H7 (cell line): ENCODE measurements at places on chromosomes 12 and 14.

DNA sequence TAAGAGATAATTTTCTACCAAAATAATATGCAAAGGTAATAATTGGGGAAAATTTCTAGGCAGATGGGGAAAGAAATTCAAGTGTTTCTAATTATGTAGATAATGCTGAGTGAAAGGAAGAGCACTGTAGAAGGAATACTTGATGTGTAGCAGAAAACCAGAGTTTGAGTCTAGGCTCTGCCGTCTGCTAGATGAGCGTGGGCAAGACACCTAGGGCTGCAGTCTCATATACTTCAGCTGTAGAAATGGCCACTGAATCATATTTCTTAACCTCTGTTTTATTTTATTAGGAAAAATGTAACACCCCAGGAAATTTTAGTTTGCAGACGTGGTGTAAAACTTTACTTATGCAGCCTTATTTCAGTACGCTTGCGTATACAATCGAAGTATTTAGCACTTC is 59.8 kb upstream of the SLC38A2 start:
- DNase-seq = no peak

GRCh38 chr12:2797721-2798418 is 3.1 kb downstream of the FKBP4 start:
- no peak for DNase-seq

DNA sequence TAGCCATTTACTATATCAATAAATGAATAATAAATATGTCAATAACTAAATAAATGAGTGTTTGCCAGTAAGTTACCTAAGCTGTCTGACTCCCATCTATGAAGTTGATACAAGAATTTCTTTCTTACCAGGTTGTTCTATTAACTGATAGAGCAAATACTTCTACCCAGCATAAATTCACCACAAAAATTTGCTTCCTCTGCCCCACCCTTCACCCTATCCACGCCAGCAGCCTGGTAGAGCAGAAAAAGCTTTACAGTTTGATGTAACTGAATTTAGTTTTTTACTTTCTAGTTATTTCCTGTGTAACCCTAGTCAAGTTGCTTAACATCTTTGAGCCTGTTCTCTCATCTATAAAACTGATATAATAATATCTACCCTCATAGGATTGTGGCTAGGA is 94.9 kb upstream of the SLC16A7 start:
- no peak for DNase-seq

GRCh38 chr14:69860221-69860620 is 19.0 kb upstream of the SMOC1 start:
- peak; percentile 49 for DNase-seq

DNA sequence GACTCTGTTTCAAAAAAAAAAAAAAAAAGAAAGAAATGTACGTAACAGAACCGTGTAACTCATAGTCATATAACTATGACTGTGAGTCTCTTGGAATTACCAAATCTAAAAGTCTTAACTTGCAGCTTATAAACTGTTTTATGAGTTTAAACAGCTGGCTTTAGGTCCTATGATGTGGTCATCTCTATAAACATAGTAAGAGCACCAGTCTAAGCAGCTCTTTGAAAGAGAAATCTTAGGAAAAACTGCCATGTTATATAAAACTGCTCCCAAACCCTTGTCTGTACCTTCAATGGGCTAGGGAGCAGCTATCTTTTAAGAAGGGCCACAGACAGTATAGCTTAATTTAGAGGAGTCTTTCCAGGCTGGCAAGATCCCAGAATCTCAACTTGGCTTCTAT is 115.5 kb upstream of the AEBP2 start:
- no peak for DNase-seq

DNA sequence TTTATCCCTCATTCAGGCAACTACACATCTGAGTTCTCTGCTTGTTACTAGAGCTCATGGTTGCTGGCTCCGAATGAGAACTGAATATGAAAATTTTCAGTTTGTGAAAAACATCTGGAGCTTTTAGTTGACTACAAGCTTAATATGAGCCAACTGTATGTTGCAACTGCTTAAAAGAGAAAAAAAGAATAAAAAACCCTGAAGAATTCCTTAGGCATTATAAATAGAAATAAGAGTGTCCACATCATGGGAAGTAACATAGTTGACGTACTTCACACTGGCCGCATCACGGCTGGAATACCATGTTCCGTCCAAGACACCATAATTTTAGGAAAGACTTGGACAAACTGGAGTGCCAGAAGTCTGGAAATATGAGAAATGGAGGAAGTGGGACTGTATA is 57.9 kb downstream of the PDE3A start:
- no peak for DNase-seq

GRCh38 chr12:79673354-79673753 is 17.4 kb downstream of the PAWR start:
- DNase-seq = no peak

DNA sequence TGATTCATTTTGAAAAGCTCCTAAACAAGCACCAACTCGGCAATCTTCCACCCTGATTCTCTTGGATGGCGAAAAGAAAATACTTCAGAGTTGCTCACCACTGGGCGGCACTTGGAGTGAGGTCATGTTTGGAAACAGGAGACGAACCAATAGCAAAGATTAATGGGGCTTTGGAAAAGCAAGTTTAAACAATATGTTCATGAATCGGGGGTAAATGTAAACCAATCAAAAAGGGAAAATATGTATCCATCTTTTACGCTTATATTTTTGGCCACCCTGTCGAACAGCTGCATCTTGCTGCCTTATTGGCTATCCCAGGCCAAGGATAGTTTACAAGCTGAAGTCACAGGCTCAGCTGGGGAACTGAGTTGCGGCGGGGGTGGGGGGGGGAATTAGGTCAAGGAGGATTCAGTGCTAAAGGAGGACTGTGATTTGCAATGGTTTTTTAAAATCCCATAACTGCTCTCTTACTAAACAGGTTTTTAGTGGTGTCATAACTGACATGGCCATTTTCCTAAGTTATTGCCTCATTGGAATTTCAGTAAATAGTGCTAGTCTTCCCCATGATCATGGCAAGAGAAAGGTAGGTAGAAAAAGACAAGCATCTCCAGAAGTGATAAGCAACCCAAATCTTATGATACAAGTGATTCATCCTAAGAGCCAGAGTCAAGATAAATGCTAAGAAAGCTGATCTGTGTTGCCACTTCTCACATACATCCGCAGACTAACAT is 210.6 kb downstream of the PHLDA1 start:
- no peak for DNase-seq

GRCh38 chr12:42483521-42483790 is 106.1 kb downstream of the PRICKLE1 start:
- DNase-seq = peak; percentile 73

- DNase-seq = no peak
These were observed 405.7 kb downstream of the ZFP36L1 start for GRCh38 chr14:68386950-68387779.

DNA sequence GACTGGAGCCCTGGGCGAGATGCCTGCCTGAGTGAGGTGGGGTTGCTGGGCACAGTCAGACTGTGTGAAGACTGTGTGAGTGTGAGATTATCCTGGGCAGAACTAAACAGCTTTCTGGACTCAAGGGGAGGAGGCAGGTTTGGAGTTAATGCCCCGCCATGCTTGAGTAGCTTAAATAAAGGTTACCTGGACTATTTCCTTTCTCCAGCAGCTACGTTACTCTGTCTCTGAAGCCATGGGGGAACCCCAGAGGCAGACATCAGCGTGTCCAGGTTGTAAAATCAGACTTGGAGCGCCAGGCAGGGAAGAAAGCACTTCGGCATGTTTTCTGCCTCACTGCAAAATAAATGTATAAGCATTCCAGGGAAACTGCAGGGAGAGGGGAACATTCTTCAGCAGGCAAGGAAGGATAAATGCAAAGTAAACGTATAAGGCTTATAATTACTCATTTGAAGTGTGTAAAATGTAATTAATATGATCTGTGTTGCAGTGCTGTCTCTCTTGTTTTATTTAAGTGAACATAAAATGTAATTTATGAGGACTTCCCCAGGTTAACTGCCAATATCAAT is 129.7 kb downstream of the CHST11 start:
- no peak for DNase-seq

- DNase-seq = no peak
These were observed 140.3 kb upstream of the AEBP2 start for GRCh38 chr12:19298836-19299605.

GRCh38 chr12:22826026-22826425 is 201.1 kb downstream of the ETNK1 start:
- no peak for DNase-seq

DNA sequence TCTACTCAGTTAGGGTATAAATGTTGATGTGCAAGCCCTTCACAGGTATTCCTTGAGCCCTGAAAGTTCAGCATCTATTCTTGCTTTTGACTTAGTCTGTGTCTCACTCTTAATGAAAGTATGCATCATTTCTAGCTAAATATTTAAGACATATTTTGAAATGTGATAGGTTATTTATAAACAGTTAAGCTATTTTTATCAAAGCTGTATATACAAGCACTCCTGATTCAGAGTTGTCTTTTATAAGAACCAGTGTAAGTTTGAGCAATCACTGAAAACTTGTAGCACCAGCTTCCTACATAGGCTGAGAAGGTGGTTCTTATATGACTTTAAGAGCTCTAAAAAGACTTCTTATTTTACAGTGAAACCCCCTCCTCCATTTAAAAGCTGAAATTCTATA is 98.6 kb downstream of the MYF5 start:
- no peak for DNase-seq

DNA sequence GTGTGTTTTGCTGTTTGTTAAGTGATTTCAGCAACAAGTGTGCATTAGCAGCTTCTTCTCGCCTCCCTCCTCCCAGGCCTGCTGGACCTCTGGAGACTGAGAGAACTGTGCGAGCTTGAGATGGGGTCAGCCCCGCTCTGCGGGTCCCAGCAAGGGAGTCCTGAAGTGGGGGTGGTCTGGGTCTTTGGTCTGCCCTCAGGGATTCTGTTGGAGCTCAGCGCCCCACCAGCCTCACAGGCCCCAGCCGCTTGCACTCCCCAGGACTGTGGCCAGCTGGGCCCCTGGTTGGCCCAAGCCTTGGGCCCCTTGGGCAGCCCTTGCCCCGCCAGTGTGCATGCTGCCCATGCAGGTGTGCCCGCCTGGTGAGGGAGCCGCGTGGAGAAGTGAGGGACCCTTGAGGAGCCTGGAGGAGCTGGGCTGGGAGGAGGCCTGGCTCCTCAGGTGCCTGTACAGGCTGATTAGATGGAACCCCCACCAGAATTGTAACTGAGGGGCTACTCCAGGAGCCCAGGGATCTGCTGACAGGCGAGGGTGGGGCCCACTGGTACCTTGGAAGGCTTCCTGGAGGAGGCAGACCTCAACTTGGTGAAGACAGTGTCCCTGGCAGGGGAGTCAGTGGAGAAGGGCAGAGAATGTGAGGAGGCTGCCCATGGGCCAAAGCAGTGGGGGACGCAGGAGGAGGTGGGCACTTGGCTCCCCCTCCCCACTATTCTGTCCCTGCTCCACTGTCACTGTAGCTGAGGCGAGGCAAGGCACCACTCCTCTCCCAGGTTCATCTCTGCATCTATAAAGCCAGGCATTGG is 56.7 kb downstream of the BEGAIN start:
- peak; percentile 26 for DNase-seq

- no peak for DNase-seq
These were observed 21.7 kb upstream of the KICS2 start for GRCh38 chr12:64243809-64244208.

GRCh38 chr12:14618983-14619382 is 51.3 kb upstream of the PLBD1 start:
- peak; percentile 1 for DNase-seq

- DNase-seq = no peak
These were observed 139.4 kb upstream of the CNTN1 start for GRCh38 chr12:40552868-40553267.

DNA sequence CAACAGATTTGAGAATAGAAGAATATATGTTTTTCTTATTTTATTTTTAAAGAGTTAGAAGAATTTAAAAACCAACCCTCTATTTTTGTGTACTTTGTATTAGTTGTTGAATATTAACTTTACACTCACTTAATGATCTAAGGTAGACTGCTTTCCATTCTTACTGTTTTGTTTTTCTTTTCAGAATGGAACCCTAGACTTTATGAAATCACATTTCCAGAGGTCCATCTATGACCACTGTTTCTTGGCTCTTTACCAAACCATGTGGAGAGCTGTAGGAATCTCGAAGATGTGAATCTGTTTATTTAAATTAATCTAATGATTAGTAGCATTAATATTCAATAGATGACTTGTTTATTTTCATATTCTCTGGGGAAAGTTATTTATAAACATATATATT is 7.2 kb upstream of the PIK3C2G start:
- no peak for DNase-seq

DNA sequence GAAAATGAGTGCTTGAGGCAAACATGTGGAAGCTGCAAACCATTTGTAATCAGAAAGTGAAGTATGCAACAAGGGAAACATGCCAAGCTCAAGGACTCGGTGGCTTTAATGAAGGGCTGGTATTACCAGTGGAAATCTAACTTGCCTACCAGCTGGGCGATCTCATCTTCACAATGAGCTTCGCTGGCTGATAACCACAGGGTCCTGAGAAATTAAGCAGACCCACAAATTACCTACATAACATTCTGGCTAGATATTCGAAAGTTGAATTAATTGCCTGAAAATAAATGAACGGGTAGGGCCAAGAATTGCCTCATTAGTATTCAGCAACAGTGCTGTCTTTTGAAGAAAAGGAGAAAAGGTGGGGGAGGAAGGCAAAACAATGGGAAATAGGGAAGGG is 439.4 kb downstream of the PDZRN4 start:
- no peak for DNase-seq

DNA sequence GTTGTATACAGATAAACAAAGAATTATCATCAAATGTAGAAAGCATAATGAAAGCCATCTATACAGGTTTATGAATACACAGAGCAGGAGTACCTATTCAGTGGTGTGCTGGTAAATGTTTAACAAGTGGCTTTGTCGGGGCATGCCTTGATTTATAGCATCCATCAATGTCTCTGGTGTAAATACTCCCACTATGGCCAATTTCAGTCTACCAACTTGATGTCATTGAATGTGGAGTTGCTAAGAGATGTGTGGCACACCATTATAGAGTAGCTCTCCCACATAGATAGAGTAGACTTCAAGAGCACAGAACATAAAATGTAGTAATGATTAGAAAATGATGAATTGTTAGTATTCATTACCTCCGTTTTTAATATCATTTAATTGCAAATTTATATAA is 9.3 kb downstream of the GRIP1 start:
- DNase-seq = no peak

GRCh38 chr12:71250166-71250565 is 92.4 kb upstream of the TSPAN8 start:
- DNase-seq = no peak

DNA sequence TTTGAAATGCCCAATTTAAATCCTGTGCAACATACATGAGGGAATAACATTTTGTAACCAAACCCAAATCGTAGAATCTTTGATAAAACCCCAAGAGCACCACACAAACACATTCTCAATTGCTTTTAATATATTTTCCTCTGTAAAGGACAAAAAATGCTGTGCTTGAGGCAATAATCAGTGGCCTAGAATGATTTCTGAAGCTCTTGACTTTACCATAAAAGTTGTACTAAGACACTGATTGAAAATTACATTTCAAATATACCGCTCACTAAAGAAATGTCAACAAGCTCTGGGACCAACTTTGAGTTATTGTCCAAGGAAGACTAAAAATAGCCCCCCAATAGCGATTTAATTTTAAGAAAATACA is 1.5 kb downstream of the EML5 start:
- DNase-seq = no peak
